ENCODE measurements at places on chromosomes 1 and 21.

DNA sequence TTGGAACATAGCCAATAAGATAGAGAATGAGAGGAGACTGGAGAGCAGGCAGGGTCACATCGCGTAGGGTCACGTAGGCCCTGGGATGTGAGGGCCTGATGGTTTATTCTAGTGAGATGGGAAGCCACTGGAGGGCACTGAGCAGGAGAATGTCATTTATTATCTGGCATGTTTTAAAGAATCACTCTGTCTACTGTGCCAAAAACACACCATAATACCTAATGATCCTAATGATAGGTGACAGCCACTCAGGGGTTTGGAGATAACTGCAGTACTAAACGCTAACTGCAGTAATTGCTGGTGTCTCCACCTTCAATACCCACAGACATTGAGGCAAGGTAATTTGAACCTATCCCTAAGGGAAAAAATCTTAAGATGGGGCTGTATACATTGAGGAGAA is 185.4 kb downstream of the TTLL7 start:
- peak; percentile 74 for DNase-seq

- no peak for DNase-seq
Observed at GRCh38 chr1:9260059-9260766, 25.6 kb downstream of the H6PD start.

- no peak for DNase-seq
Observed at GRCh38 chr21:36518883-36519492, 39.1 kb upstream of the CLDN14 start.

DNA sequence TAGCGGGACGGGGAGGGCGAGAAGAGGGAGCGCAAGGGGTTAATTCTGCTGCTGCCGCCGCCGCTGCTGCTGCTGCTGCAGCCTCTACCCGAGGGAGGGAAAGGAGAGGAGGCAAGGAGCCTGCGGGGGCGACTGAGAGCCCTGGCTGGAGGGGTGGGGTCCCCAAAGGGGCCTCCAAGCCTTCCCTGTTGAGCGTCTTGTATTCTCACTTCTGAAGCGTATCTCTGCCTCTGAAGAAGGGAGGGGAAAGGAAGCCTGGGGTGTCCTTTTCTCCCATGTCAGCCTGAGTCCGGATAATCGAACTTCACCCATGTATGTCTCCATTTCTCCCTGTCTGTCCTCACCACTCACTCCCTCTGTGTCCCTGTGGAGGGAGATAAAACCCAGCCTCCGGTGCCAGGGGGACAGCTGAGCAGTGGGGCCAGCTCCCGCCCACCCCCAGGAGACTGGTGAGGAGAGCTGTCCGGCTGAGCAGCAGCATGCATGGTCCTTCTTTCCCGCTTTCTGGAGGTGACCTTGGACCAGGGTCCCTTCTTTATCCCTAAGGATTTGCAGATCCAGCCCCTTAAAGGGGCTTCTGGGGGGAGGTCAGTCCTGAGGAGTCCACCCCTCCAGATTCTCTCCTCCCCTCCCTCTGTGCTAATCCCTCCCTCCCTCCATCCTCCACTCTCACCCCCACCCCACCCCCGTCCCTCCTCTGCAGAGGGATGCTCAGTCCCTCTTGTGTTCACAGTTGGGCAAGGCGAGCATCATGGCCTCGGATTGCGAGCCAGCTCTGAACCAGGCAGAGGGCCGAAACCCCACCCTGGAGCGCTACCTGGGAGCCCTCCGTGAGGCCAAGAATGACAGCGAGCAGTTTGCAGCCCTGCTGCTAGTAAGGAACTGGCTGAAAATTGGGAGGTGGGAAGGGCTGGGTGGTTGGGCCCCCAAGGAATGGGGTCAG is 1.0 kb downstream of the NCDN start:
- DNase-seq, result no peak

DNA sequence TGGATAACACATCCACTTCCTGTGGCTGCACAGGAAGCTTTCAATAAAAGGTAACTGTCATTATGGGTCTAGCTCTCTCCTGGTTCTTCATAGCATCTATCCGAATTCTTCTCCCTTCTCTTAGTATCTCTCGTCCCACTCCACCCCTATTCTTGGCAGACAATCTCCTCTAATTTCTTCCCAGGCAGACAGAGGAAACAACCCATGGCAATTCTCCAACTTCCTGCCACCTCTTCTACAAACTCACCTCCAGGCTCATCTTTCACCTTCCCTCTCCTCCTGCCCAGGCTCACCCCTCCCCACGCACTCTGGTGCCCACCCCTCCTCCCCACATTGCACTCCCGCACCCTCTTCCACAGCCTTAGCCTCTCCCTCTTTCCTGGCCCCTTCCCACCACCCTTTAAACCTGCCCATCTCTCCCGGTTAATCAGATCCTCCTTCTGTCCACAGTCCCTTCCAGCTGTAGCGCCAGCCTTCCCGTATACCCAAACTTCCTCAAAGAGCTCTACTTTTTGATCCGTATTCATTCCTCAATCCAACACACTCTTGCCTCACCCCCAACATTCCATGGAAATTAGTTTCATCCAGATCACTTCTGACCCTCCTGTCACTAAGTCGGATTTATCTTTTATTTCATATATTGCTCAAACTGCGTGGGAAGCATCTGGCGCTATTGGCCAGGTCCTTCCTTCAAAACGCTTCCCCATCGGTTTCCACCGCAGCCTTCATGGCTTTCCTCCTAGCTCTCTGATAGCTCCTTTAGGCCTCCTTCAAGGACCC is 25.9 kb downstream of the SHISA4 start:
- no peak for DNase-seq

DNA sequence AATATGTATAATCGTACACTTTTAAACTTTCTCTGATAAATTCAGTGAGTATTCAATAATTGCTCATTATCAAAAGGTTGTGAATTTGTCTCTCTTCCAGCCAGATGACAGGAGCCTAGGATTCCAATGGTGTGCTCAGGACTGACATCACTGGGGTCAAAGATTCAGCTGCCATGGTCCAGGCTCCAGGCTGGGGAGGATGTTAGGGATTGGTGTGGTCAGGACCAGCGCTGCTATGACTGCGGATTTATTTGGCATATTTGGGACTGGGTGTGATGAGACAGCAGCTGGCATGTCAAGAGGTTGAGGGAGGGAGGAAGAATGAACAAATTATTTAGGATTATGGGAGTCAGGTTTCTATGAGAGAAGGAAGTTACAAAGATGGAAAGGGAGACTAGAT is 48.2 kb upstream of the ABCA4 start:
- DNase-seq, result no peak

- DNase-seq, result no peak
Observed at GRCh38 chr1:43043695-43044094, 85.0 kb upstream of the SLC2A1 start.

DNA sequence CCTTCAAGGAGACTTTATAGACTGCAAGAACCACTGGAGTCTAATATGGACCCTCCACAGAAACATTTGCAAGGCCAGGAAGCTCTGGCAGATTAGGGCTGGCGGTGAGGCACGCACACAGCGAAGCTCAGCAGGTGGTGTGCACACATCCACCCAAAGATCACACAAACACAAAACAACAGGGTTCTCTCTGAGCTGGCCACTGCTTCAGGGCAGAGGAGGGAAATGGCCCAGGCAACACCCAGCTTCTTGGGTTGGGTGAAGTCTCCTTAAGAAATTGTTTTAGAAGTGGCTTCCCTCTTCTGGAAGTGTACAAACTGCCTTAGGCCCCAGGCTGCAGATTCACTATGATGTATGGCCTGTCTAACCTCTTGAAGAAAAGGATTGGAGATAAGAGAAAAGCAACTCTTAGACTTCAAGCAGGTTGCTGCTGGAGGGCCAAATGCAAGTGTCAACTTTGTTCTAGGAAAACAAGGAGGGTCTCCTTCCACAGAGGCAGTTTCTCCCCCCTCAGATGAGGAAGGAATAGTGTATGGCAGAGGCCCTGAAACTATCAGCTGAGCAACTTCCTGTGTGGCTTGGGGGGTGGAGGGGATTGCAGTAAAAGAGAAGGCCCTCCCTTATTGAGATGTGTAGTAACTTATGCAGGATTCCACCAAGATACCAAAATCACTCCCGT is 2.0 kb downstream of the RCSD1 start:
- DNase-seq, result no peak

DNA sequence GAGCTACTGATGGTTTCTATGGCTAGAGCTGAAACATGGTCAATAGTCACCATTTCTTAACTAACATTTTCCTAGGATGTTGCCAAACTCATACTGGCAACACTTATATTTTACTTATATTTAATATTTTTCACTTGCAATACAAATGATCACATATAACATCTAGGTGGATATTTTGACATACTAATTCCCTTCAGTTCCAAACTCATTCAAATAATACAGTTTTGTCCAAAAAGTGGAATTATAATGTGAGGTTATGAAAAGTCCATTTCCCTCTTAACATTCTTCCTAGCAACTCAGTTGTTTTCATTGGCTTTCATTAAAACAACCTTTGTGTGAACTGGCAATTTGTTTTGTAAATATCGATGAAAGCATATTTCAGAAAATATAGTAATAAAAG is 16.0 kb downstream of the SPAG17 start:
- no peak for DNase-seq

DNA sequence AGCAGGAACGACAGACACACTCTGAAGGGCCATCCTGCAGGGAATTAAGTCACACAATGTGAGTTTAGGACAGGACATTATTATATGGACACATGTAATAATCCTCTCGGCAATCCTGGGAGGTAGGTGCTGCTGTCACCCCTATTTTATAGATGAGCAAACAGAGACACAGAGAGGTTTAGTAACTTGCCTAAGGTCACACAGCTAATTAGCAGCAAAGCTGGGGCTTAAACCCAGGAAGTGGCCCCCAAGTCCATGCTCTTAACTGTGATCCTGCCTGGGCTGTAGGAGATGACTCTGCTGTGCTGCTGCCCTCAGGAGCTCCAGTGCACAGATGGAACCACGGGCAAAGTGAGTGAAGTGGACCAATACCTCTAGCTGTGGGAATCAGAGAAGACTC is 660.0 kb downstream of the PTPRU start:
- no peak for DNase-seq

DNA sequence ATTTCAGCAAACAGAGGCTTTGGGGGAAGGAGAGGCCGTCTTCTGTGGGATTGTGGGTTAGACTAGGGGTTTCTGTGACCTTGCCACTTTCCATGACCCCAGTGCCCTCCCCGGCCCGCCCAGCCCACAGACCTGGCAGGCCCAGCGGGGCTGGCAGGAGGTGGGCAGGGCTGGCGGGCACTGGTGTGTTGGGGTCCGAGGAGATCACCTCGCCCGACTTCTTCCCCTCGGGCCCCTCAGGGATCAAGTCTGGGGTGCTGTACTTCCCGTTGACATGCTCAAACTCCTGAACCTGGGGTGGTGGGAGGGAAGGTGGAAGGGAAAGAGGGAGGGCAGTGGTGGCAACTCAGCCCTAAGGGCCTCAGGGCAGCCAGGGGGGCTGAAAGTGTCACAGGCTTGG is 56.3 kb downstream of the CHD5 start:
- DNase-seq, result no peak

DNA sequence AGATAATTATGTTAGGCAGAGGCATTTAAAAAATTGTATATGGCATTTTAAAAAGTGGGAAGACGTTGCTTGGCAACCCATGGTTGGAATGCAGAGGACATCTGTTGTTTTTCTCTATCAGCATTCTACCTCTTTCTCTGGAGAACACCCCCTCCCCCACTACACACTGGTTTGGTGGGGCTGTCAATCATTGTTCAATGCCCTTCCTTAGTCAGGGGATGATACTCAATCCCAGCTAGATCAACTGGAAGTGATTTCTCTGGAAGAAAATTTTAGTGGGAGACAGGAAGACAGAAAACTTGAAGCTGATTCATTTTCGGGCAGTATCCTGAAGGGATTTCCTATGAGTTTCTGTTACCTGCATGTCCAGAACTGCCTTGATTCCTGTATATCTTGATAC is 35.7 kb upstream of the CAP1 start:
- DNase-seq, result no peak

DNA sequence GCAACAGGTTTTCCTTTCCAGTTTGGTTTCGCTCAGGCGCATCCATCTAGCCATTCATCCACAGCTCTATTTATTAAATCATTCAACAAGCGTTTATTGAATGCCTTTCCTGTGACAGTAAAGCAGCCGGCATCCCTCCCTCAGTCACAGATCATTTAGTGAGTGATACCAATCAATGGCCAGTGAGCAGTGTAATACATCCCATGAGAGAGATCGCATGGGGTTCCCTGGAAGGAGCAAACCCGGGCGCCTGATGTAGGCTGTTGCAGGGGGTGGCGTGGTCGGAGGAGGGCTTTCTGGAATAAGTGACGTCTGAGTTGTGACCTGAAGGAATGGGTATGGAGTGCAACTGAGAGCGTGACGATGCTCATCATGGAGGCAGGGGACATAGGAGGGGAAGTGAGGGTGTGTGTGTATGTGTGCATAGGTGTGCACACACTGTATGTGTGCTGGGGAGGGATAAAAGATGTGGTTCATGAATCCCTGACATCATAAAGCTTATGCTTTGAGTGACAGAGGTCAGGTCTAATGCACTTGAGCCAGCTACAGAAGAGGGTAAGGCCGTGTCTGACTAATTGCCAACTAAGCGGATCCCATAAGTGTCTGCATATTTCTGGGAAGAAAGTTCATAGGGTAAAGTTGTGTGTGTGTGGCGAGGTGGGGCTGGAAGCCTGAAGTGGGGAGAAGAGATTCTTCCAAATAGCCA is 6.6 kb downstream of the FCMR start:
- no peak for DNase-seq

- DNase-seq, result peak; percentile 3
Observed at GRCh38 chr1:66351913-66352312, 182.0 kb upstream of the SGIP1 start.

DNA sequence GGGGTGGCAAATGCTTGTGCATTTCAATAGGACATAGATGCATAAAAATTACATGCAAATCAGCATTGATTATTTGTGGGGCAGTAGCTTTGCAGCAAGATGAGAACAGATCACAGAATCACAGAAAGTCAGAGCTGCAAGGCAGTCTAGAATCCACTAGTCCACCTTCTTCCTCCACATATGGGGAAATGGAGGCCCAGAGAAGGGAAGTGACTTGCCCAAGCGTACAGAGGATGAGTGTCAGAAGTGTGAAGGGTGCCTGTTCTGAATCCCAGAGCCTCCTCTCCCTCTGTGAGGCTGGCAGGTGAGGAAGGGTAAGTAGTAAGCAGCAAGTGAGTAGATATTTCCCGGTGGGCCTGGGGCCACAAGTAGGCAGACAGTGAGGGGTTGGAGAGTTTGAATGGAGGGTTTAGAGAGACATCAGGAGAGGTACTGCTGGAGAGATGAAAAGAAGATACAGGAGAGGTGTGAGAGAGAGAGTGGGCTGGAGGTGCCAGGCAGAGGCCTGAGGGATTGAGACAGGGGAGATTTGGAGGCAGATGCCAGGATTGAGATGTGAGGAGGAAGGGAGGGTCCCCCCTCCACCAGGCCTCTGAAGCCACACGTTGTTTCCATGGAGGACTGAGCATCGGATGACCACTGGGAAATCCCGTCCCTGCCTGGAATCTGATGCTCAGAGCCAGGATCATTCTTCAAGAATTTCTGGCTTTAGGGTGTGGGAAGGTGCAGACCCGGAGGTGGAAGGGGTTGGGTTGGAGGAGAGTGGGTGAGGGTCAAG is 4.8 kb upstream of the MYOG start:
- no peak for DNase-seq

GRCh38 chr1:17611991-17612390 is 72.5 kb downstream of the ARHGEF10L start:
- DNase-seq, result no peak

- peak; percentile 17 for DNase-seq
Observed at GRCh38 chr1:193754732-193755427, 568.5 kb upstream of the B3GALT2 start.

- no peak for DNase-seq
Observed at GRCh38 chr1:103492003-103492625, 33.4 kb upstream of the RNPC3 start.

GRCh38 chr1:222373216-222373615 is 174.7 kb downstream of the HHIPL2 start:
- DNase-seq, result no peak

Data from NCI-H2081 (cell line).